ENCODE measurements at places on chromosomes 12 and 14. TPM values are rescaled to one million over a fixed set of nuclear protein-coding genes. Genes with fewer than 3 reads are reported as not detected.

Gene MYF6
- 0.64 TPM for total RNA-seq

Gene PZP
- total RNA-seq, result not detected

Gene IL26
- total RNA-seq, result not detected

Gene PA2G4
- 51.6 TPM for total RNA-seq

Gene C12orf60
- 4.4 TPM for total RNA-seq

GRCh38 chr12:51217133-51217967 lies 512 bp downstream of the POU6F1 start:
- peak; percentile 72 for DNase-seq

- DNase-seq, result no peak
Measured at GRCh38 chr12:8678661-8679111, 16.1 kb upstream of the MFAP5 start.

DNA sequence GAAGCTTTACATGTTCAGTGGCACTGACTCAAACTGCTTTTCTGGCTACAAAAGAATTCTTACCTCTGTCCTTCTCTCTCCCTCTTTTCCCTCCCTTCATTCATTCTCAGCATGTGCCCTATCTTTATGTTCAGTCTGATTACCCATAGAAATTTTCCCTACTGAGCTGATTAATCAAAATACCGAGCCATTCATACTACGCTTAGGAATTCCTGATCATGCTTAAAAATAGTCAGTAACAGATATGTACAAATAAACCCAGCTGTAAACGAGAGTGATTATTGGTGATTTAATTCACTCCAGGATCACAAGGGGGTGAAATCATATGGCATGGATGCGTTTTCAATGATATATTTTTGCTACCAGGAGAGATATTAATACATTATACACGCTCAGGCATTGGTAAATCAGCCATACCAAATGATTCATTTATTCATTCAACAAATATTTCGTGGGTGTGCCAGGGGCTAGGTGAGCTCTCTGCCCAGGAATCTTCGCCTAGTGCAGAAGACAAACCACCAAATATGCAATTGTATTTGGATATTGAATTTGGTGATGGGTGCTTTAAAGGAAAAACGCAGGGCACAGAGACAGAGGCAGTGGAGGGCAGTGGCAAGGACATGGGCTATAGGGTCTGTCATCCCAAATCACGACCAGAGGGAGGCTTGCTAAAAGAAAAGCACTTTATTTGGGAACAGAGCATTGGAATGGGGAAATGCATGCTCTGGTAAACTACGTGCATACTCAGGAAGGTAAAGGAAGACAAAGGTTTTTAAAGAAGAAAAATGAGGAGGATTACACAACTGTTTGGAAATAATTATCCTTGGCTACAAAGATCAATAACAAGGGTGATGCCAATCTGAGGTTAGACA lies 13.9 kb upstream of the VRK1 start:
- DNase-seq, result no peak

DNA sequence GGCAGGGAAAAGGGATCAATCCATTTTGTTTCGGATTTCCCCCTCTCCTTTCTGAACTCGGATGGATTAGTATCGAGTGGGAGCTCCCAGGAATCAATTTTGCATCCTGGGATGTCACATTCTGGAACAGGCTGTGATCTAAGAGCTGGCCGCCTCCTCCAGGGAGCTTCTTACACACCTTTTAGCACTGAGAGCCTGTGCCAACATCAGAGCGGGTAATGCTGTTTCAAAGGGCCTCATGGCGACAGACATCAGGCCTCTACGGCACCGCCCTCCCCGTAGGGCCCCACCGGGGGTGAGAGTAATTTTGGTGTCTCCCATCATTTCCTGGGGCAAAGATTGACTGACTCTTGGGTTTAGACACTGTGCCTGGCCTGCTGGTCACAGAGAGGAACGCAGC lies 2.7 kb downstream of the GALNT9 start:
- no peak for DNase-seq
